ENCODE measurements at places on chromosomes 7 and 10. TPM values are rescaled to one million over a fixed set of nuclear protein-coding genes. Genes with fewer than 3 reads are reported as not detected.

AQP1 gene
- 200 TPM for polyA plus RNA-seq

DNA sequence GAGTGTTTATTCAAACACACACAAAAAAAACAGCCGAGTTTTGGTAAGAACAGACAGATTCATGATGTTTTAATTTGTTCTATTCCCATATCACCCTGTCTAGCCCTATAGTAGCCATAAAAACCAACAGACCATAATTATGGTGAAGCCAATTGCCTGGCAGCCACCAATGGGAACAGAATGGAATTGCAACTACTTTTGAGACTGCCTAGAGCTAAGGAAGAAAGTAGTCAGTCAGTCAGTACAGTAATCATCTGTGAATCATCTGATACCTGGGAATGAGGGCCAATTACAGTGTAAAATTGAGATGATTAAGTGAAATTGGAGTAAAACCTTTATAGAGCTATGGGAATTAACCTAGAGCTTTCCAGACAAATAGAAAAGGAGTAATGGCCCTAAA, 952.7 kb upstream of the KCND2 start:
- DNase-seq: no peak

SCRN1 gene
- polyA plus RNA-seq: 65.0 TPM

DNA sequence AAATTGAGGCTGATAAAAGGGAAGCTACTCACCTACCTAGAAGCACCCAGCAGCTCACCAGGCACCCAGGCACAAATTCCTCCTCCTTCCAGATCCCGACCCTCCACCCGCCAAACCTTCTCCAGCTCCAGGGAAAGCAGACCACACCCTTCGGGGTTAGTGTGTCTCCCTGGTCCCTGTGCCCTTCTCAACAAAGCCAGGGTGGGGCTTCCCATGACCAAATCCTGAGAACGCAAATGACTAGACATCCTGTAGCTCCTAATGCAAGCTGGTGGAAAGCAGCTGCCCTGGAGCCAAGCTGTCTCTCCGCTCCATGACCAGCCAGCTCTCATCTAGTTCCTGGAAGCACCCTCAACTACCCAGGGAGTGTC, 4.4 kb downstream of the TBX20 start:
- DNase-seq: no peak

- no peak for DNase-seq
These were observed 1158.8 kb upstream of the SORCS1 start for GRCh38 chr10:108323274-108323798.

DNA sequence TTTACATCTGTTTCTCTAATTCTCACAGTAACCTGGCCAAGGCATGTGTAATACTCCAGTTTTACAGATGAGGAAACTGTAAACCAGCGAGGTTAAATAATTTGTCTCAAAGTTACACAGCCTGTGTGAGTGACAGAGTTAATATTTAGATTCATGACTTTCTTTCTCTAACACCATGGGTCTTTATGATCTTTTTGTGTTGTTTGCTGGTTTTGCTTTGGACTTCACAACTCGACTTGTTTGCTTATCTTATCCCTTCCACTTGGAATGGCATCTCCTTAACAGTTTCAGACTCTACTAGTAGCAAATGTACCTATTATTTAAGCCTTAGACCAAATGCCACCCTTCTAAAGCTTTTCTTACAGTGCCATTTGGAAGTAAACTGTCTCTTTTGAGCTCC, 34.4 kb downstream of the MXI1 start:
- no peak for DNase-seq

GRCh38 chr7:140640060-140640637, 464 bp downstream of the DENND2A start:
- peak; percentile 59 for DNase-seq

GRCh38 chr10:92850185-92850584, 1.9 kb downstream of the EXOC6 start:
- DNase-seq: no peak

AEBP1 gene
- polyA plus RNA-seq: 79.6 TPM

JAKMIP3 gene
- 0.20 TPM for polyA plus RNA-seq

- DNase-seq: no peak
These were observed 68.2 kb downstream of the DNAJB6 start for GRCh38 chr7:157404845-157405481.
